ENCODE measurements at places on chromosomes 5 and 9.

- H3K27me3 ChIP-seq = no peaks in the 10 kb centered on the region
- no peak overlapping the region for H3K4me3 ChIP-seq
- no peaks in the 10 kb centered on the region for H3K4me1 ChIP-seq
- no peak overlapping the region for H3K27ac ChIP-seq
- H3K36me3 ChIP-seq = peaks cover 37% of the 10 kb centered on the region
Observed at GRCh38 chr5:69105996-69106906, 12.4 kb downstream of the SLC30A5 start.

GRCh38 chr9:127503947-127504886 is 52.9 kb downstream of the LRSAM1 start:
- no peaks in the 10 kb centered on the region for H3K36me3 ChIP-seq
- H3K27ac ChIP-seq = peak overlapping the region; percentile 48
- H3K4me1 ChIP-seq = peaks cover 9% of the 10 kb centered on the region
- no peak overlapping the region for H3K4me3 ChIP-seq

GRCh38 chr9:32573821-32574220 is 862 bp upstream of the NDUFB6 start:
- H3K27ac ChIP-seq = peak overlapping the region; percentile 97
- H3K4me1 ChIP-seq = peaks cover 14% of the 10 kb centered on the region
- H3K27me3 ChIP-seq = peaks cover 2% of the 10 kb centered on the region
- DNase-seq = no peak

DNA sequence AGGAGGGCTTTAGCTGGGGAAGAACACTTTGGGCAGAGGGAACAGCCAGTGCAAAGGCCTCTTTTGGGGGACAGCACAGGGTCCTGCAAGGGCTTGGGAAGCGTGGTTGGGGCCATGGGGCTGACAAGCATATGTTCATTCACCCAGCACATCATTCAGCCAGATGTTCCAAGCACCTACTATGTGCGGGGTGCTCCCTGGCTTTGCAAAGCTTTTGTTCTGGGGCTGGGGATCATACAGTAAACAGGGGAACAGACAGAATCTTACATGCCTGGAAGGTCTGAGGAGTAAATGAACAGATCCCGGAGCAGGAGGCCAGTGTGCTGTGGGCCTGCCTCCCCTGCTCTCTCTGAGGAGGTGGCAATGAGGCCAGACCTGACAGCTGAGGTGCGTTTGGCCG is 16.7 kb downstream of the PSD2 start:
- no peak for DNase-seq
- H3K27ac ChIP-seq = no peak overlapping the region
- H3K36me3 ChIP-seq = no peaks in the 10 kb centered on the region
- no peak overlapping the region for H3K4me3 ChIP-seq
- no peaks in the 10 kb centered on the region for H3K27me3 ChIP-seq
- H3K4me1 ChIP-seq = no peaks in the 10 kb centered on the region

DNA sequence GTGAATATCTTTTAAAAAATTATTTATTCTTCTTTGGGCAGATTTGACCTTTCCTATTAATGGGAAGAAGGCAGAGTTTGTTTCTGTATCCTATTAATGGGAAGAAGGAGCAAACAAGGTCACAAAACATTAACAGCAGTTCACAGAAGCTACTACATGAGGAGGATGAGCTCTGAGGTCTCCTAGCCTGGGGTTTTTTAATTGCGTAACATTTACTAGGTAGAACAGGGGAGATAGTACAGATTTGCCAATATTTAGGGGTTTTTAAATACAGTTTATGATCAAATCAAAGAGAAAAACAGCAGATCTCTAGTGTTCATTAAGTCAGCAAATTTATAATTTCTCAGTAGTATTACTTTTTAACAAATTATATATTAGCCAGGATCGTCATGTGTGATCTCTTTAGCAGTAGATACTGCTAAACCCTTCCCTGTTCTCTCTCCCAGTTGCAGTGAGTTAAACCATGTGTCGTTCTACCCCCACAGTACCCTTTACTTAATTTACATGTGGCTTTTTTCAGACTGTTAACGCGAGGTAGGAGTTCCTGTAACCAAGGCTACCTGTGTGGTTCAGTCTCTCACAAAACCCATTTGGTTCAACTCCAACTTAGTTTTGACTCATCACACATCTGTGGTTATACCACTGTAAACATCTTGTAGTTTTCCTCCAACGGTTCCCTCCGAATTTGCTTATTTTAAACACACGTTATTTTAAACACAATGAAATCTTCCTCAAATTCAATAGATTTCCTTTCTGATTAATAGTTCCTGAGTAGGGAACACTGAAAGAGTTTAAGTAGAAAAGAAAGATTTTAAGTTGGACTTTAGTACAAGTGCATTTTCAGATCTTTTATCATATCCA is 13.3 kb downstream of the SLC25A46 start:
- no peaks in the 10 kb centered on the region for H3K27me3 ChIP-seq
- peaks cover 5% of the 10 kb centered on the region for H3K36me3 ChIP-seq
- no peak overlapping the region for H3K4me3 ChIP-seq
- H3K4me1 ChIP-seq = no peaks in the 10 kb centered on the region
- no peak for DNase-seq
- no peak overlapping the region for H3K27ac ChIP-seq

GRCh38 chr5:176901260-176902101 is 2.3 kb upstream of the HK3 start:
- no peak overlapping the region for H3K27ac ChIP-seq
- no peak overlapping the region for H3K4me3 ChIP-seq
- no peak for DNase-seq
- H3K27me3 ChIP-seq = no peaks in the 10 kb centered on the region

GRCh38 chr5:143023411-143024096 is 253.4 kb downstream of the ARHGAP26 start:
- H3K4me1 ChIP-seq = no peaks in the 10 kb centered on the region
- H3K36me3 ChIP-seq = no peaks in the 10 kb centered on the region
- H3K27me3 ChIP-seq = no peaks in the 10 kb centered on the region
- H3K27ac ChIP-seq = no peak overlapping the region

- H3K4me1 ChIP-seq = no peaks in the 10 kb centered on the region
- no peaks in the 10 kb centered on the region for H3K36me3 ChIP-seq
- H3K27ac ChIP-seq = no peak overlapping the region
Observed at GRCh38 chr5:144289277-144289676, 118.6 kb downstream of the KCTD16 start.

GRCh38 chr5:148352696-148353095 is 17.3 kb downstream of the SPINK9 start:
- H3K4me1 ChIP-seq = no peaks in the 10 kb centered on the region
- no peaks in the 10 kb centered on the region for H3K27me3 ChIP-seq
- DNase-seq = no peak
- H3K4me3 ChIP-seq = no peak overlapping the region
- H3K27ac ChIP-seq = no peak overlapping the region

DNA sequence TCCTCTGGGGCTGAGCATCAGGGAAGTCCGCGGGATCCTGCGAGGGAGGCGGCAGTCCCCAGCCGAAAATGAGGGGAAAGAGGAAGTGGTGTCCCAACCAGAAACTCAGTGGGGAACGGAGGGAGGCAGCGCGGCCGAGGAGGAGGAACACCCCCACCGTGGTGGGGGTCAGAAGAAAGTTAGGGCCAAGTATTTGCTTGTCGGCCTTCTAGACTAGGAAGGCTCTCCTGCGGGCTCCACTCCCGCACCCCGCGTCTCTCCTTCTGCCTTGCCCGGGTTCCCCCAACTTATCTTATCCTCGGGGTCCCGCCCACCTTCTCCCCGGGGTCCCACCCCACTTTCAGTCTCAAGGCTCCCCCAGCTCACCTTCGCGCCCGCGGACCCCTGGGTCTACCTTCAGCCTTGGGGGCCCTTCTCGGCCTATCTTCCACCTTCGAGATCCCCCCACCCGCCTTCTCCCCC is 557 bp upstream of the PHF2 start:
- no peaks in the 10 kb centered on the region for H3K36me3 ChIP-seq
- no peak for DNase-seq
- H3K4me3 ChIP-seq = peak overlapping the region; percentile 59
- no peaks in the 10 kb centered on the region for H3K27me3 ChIP-seq
- peak overlapping the region; percentile 69 for H3K27ac ChIP-seq

- DNase-seq = no peak
- no peak overlapping the region for H3K27ac ChIP-seq
- H3K27me3 ChIP-seq = peaks cover 2% of the 10 kb centered on the region
- no peak overlapping the region for H3K4me3 ChIP-seq
- no peaks in the 10 kb centered on the region for H3K36me3 ChIP-seq
Observed at GRCh38 chr5:2111569-2112105, 228.9 kb upstream of the IRX4 start.

GRCh38 chr9:71333321-71333720 is 211.9 kb upstream of the TRPM3 start:
- no peak for DNase-seq
- no peak overlapping the region for H3K27ac ChIP-seq
- H3K4me1 ChIP-seq = no peaks in the 10 kb centered on the region
- no peaks in the 10 kb centered on the region for H3K27me3 ChIP-seq
- H3K4me3 ChIP-seq = no peak overlapping the region

- H3K27me3 ChIP-seq = no peaks in the 10 kb centered on the region
- H3K4me3 ChIP-seq = no peak overlapping the region
Observed at GRCh38 chr9:79928661-79929223, 357.0 kb downstream of the TLE4 start.

- H3K27ac ChIP-seq = no peak overlapping the region
- no peak overlapping the region for H3K4me3 ChIP-seq
- H3K4me1 ChIP-seq = no peaks in the 10 kb centered on the region
- peaks cover 6% of the 10 kb centered on the region for H3K36me3 ChIP-seq
- H3K27me3 ChIP-seq = no peaks in the 10 kb centered on the region
Observed at GRCh38 chr5:639253-639530, 27.1 kb downstream of the CEP72 start.

DNA sequence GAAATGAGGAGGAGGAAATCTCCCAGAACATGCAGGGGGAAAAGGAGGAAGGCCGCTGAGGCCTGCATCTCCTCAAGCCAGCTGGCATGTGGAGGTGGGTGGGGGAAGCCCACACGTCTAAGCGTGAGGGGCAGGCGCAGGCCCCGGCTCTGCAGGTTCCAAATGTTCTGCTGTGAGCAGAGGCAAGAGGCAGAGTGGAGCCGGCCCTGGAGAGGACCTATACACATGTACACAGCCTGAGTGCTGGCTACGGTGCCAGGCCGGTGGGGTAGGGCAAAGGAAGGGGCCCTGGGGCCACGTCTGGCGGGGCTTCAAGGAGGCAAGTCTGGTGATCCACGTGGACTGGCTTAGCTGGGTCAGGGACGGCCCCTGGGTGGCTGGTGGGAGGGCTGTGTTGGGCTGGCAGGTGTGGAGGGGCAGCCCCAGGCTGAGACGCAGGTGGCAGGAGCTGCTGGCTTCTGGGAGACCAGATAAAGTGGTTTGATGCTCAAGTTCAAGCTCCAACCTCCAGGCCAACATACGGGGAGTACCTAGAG is 26.4 kb downstream of the LPCAT1 start:
- no peak overlapping the region for H3K4me3 ChIP-seq
- no peak overlapping the region for H3K27ac ChIP-seq
- H3K27me3 ChIP-seq = no peaks in the 10 kb centered on the region
- no peaks in the 10 kb centered on the region for H3K36me3 ChIP-seq

DNA sequence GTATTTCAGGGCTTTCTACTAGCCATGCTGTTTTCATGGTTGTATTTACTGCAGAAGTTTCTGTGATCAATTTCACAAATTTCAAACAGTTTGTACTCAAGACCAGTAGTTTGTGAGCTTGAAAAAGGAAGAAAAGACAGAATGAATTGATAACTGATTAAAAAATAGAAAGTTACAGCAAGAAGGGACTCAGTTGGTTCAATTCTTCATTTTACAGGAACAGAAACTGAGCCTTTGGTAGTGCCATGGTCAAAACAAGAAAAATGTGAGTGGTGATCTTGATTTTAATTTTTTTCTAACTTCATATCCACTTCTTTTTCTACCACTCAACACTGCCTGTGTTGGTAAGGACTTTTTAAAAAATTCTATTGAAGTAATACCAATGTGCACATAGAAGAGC is 206.6 kb upstream of the NREP start:
- no peaks in the 10 kb centered on the region for H3K4me1 ChIP-seq
- no peaks in the 10 kb centered on the region for H3K36me3 ChIP-seq
- H3K27ac ChIP-seq = no peak overlapping the region

DNA sequence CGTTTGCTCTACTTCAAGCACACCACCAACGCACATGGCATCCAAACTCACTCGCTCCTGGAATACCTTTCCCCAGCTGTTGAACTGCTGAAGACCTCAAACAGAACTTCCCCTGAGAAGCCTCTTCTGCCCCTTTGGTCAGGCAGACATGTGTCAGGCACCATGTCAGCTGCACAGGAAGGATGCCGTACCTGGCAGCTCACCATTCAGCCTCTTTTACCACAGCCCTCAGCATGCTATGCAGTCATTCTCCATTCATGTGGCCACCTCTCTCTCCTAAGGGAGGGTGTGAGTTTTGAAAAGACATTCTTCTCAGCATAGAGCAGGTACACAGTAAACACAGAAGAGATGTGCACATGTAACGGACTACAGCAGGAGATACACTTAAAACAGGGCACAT is 14.2 kb downstream of the IL4 start:
- H3K27me3 ChIP-seq = no peaks in the 10 kb centered on the region
- no peak overlapping the region for H3K4me3 ChIP-seq
- H3K36me3 ChIP-seq = no peaks in the 10 kb centered on the region
- no peaks in the 10 kb centered on the region for H3K4me1 ChIP-seq

GRCh38 chr5:74143721-74144330 is 496.7 kb downstream of the ENC1 start:
- no peaks in the 10 kb centered on the region for H3K36me3 ChIP-seq
- DNase-seq = no peak
- no peaks in the 10 kb centered on the region for H3K27me3 ChIP-seq
- H3K4me3 ChIP-seq = no peak overlapping the region
- H3K4me1 ChIP-seq = no peaks in the 10 kb centered on the region
- no peak overlapping the region for H3K27ac ChIP-seq

- no peak overlapping the region for H3K27ac ChIP-seq
- no peak for DNase-seq
- no peaks in the 10 kb centered on the region for H3K27me3 ChIP-seq
- no peak overlapping the region for H3K4me3 ChIP-seq
- peaks cover 4% of the 10 kb centered on the region for H3K4me1 ChIP-seq
Observed at GRCh38 chr5:160020964-160021363, 12.0 kb downstream of the TTC1 start.

GRCh38 chr5:16675806-16676205 is 59.0 kb upstream of the RETREG1 start:
- peaks cover 6% of the 10 kb centered on the region for H3K36me3 ChIP-seq
- H3K27me3 ChIP-seq = no peaks in the 10 kb centered on the region
- H3K27ac ChIP-seq = no peak overlapping the region
- no peak overlapping the region for H3K4me3 ChIP-seq
- DNase-seq = no peak

DNA sequence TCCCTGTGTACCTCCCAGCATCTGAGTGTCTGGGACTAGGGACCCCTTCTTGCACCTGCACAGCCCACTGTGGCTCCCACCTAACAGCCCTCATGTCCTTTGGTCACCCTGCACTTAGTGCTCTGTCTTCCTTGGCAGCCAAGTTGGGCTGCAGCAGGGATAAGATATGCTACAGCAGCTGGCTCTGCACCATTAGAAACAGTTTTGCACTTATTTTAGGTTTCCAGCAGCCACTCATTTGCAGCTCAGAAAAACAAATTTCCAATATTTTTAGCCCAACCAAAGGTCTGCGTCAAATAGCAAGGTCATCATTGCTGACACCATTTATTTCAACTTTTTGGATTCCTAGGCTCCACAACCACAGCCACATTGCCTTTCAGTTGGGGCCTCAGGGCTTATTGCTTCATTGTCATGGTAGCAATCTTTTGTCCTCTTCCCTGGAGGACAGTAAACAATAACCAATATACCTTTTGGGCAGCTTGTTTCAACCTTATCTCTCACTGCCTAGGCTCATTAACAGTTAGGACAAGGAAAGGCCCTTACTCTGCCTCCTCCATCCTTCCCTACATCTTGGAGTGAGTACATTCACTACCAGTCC is 263.9 kb downstream of the COX7C start:
- H3K36me3 ChIP-seq = no peaks in the 10 kb centered on the region
- no peak for DNase-seq
- no peaks in the 10 kb centered on the region for H3K4me1 ChIP-seq
- H3K27ac ChIP-seq = no peak overlapping the region
- no peaks in the 10 kb centered on the region for H3K27me3 ChIP-seq

Data from Panc1 (cell line).